ENCODE measurements at places on chromosomes 1 and 21.
A peak's percentile ranks its signal among the peaks of the same experiment; 100 is the strongest.

- ATAC-seq, result no peak
Measured at GRCh38 chr1:161379071-161379470, 11.4 kb upstream of the CFAP126 start.

GRCh38 chr21:29351691-29352090, 53.0 kb downstream of the BACH1 start:
- ATAC-seq, result no peak

DNA sequence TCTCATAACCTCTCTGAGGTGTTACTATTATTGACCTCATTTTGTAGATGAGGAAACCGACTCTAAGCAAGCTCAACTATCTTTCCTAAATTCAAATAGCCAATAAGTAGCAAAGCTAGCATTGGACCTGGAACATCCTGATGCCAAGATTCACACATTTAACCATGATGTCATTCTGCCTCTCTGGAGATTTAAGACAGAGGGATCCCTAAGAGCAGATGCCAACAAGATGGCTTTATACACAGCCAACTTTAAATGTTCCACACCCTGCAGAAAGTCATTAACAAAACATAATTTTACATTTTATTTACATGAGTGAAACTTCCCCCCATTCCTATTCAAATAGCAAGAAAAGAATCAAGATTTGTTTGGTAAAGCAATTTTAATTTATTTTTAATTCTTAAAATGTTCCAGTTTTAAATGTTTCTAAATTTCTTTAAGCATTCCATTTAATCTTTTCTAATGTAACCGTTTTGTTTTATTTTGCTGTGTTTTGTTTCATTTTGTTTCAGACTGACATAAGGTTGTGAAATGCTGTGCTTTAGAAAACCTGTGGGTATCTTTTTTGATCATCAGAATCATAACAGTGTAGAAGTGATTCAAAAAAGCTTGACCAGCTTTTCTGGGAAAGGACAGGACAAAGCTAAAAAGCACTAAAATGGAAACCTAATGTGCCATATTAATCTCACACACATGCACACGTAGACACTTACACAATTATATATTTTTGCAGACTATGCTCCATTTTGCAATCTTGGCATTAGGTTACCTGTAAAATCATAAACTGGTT, 7.6 kb upstream of the VAV3 start:
- no peak for ATAC-seq

GRCh38 chr1:110324667-110325066, 14.5 kb upstream of the RBM15 start:
- no peak for ATAC-seq

DNA sequence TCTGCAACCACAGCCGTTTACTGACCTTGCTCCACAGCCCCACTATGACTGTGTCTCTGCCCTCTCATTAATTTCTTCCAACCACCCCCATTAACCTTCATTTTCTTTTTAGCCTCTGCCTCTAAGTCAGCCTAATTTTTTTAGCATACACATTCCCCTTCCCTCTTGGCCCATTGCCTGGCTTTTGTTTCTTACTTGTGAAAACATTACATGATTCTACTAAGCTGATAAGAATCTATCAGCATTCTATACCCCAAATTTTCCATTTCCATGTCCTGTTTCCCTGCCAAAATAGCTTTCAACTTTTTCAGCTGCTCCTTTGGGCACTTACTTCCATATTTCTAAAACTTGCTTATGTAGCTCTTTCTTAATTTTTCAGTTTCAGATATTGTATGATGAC, 79.8 kb downstream of the PCP4 start:
- no peak for ATAC-seq

- ATAC-seq, result no peak
Measured at GRCh38 chr1:226092965-226093364, 30.4 kb downstream of the H3-3A start.

GRCh38 chr1:107450899-107451664, 310.2 kb downstream of the NTNG1 start:
- ATAC-seq, result peak; percentile 33

DNA sequence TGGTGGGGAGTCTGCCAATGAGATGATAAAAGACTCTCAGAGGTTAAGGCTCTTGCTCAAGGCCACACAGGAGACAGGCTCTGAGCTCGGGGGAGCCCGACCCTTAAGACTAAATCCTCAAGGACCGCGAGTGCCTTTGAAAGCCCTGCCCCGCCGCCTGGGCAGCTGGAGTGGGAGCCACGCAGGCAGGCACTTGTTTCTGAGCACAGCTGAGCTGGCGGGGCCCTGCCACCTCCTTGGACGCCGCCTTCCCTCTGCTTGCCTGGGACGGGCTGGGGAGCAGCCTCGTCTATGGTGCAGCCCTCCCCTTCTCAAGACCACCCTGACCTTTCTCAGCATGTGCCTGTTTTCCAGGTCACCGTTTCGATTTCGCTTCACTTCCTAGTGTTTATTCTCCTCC, 169.3 kb downstream of the CAMTA1 start:
- ATAC-seq, result no peak

DNA sequence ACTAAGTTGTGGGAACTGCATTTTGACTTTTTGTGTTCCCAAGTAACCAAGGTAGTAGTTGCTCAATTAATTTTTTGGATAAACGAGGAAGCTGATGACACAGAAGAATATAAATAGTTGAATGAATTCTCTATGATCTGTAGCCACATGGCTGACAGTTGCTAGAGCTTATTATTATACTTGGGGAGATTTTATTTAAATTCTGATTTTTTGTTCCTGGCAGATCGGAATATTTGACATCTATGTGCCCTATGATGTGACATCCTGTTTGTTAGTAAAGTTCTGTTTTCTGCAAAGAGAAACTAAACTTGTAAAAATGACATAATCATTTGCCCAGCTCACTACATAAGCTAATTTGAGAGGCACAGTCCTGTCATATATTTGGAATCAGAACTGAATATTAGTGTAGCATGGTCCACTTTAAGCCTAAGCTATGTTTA, 9.7 kb upstream of the LYST start:
- peak; percentile 62 for ATAC-seq

- ATAC-seq, result peak; percentile 16
Measured at GRCh38 chr1:111602974-111603373, 16.6 kb upstream of the RAP1A start.

All from activated CD4-positive, CD25-positive, alpha-beta regulatory T cell treated with anti-CD3 and anti-CD28 coated beads, Interleukin-2, amount 50 U/mL, for 24 hours (primary cell).